ENCODE measurements at places on chromosomes 5 and 9.

DNA sequence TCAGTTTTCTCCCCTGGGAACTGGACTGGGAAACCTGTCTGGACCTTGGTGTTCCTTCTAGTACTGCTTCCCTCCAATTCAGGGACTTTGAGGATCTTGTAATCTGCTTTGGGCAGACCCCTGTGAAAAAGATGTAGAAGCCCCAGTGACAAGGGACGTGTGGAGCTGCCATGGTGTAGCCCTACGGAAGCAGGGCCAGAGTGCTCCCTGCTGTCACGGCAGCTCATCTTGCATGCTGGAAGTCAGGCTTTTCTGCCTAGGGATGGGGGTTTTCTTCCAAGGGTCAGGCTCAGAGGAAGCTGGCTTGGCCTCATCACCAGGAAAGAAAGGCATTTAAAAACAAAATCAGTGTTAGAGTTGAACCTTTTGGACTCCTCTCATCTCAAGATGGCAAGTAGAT lies 86.4 kb downstream of the AMBP start:
- H3K4me1 ChIP-seq, result no peaks in the 10 kb centered on the region
- no peak overlapping the region for H3K27ac ChIP-seq
- H3K4me3 ChIP-seq, result no peak overlapping the region

DNA sequence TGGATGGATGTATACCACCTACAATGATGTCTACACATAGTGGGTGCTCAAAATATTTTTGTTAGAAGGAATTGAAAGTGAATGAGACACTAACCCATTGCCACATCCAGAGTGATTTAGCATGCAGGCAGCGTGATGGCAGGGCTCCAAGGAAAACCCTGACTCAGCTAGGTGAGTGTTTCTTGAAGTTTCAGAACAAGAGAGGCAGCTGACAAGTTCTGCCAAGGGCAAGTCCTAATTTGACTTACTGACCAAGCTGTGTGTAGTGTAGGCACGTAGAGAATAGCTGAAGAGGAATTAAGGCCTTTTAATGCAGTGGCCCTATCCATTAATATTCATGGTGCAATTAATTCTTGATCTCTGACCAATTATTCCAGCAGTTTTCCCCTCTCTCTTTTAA lies 107.8 kb upstream of the ATP10B start:
- no peak overlapping the region for H3K4me3 ChIP-seq
- no peak overlapping the region for H3K27ac ChIP-seq
- no peaks in the 10 kb centered on the region for H3K36me3 ChIP-seq
- no peak for DNase-seq

DNA sequence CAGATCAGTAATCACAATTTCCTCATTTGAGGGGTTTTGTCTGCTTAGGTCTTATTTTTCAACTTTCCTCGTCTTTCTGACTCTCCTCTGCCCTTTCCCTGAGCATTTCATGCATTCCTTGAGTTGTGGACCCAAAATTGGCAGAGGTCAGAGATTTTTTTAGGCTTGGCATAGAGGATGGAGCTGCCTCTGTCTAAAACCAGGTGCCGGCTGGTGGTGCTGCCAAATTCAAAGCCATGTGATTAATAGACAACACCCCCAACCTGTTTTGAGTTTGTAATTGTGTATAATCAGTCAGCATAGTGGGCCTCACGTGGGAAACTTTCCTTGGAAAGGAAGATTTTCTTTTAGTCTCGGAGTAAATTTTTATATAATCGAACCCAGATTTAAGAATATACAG lies 39.6 kb downstream of the TJP2 start:
- peaks cover 1% of the 10 kb centered on the region for H3K36me3 ChIP-seq
- H3K4me3 ChIP-seq, result no peak overlapping the region
- H3K27me3 ChIP-seq, result no peaks in the 10 kb centered on the region
- no peak for DNase-seq
- no peak overlapping the region for H3K27ac ChIP-seq
- H3K4me1 ChIP-seq, result no peaks in the 10 kb centered on the region

- no peaks in the 10 kb centered on the region for H3K36me3 ChIP-seq
- DNase-seq, result no peak
- H3K27ac ChIP-seq, result no peak overlapping the region
- H3K4me1 ChIP-seq, result no peaks in the 10 kb centered on the region
These were observed 69.4 kb upstream of the FBXL17 start for GRCh38 chr5:108451269-108451668.

DNA sequence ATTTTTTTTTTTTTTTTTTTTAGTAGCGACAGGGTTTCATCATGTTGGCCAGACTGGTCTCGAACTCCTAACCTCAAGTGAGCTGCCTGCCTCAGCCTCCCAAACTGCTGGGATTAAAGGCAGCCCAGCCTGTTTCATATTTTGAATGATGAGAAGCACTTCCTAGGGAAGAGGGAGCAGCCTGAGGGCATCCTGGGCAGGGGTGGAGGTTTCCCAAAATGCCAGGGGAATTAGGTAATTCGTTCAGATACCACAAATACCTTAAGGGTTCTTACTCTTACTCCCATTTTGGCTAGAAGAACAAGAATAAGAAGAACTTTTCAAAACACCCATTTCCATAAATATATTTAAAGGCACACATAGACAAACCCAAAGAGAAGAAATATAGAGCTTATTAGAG lies 29.5 kb upstream of the RAPGEF1 start:
- peaks cover 26% of the 10 kb centered on the region for H3K27me3 ChIP-seq
- H3K36me3 ChIP-seq, result no peaks in the 10 kb centered on the region
- H3K4me1 ChIP-seq, result no peaks in the 10 kb centered on the region
- no peak overlapping the region for H3K4me3 ChIP-seq
- no peak overlapping the region for H3K27ac ChIP-seq

Data from activated T-helper 1 cell treated with anti-CD3 and anti-CD28 coated beads, Interleukin-12 subunit alpha, Interleukin-12 subunit beta, Interleukin-2, Interleukin-4 antibody, amounts not matched to agents 30 ng/mL and 10 ng/mL and 1 ng/mL, durations not matched to agents 14 hours and 24 hours and 36 hours (primary cell).